ENCODE measurements at places on chromosomes 1 and 21. TPM values are rescaled to one million over a fixed set of nuclear protein-coding genes. Genes with fewer than 3 reads are reported as not detected.
A peak's percentile ranks its signal among the peaks of the same experiment; 100 is the strongest.

The SPRR1A gene
- total RNA-seq: not detected

GRCh38 chr21:36350282-36350910, 30.4 kb downstream of the MORC3 start:
- H3K36me3 ChIP-seq: peaks cover 78% of the 10 kb centered on the region
- DNase-seq: no peak
- H3K4me3 ChIP-seq: no peak overlapping the region
- H3K27me3 ChIP-seq: no peaks in the 10 kb centered on the region

DNA sequence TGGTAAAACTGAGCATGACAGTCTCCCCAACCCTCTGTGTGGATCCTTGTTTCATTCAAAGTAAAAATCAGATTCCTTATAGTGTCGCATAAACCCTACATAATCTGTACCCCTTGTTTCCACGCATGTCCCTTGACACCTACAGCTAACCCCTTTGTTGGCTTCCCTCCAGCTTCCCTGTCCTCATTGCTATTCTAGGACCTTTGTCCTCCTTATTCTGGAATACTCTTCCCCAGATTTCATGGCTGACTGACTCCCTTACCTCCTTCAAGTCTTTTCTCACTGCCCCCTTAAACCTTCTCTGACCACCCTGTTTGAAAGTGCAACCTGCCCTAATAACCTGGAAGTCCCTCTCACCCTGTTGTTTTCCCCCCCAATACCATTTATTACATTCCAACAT, 4.0 kb downstream of the RNF11 start:
- no peaks in the 10 kb centered on the region for H3K27me3 ChIP-seq
- no peak overlapping the region for H3K4me3 ChIP-seq
- H3K36me3 ChIP-seq: no peaks in the 10 kb centered on the region
- DNase-seq: no peak
- no peak overlapping the region for H3K27ac ChIP-seq

- H3K4me1 ChIP-seq: no peaks in the 10 kb centered on the region
- no peak overlapping the region for H3K27ac ChIP-seq
- H3K4me3 ChIP-seq: no peak overlapping the region
- no peak for DNase-seq
- peaks cover 29% of the 10 kb centered on the region for H3K36me3 ChIP-seq
These were observed 21.8 kb upstream of the IKBKE start for GRCh38 chr1:206448471-206448870.

DNA sequence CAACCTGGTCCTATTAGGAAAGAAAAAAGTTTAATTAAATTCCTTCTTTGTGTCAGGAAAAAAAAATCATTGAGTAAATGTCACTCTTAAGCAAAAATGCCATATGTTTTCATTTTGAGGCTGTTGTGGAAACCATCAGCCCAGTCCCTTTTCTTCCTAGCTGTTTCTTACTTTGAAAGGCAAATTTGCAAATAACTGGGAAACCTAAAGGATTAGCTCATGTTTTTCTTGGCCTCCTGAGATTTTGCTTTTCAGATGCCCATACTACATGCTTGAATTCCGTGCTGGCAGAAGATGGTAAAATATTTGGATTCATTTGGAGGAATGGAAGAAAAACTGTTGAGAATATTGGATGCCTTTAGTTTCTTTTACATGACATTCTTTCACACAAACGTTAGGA, 182.1 kb upstream of the ADAMTS5 start:
- H3K4me1 ChIP-seq: no peaks in the 10 kb centered on the region
- H3K36me3 ChIP-seq: no peaks in the 10 kb centered on the region
- H3K4me3 ChIP-seq: no peak overlapping the region
- no peak for DNase-seq

GRCh38 chr1:101136271-101136670, 100.5 kb upstream of the S1PR1 start:
- H3K36me3 ChIP-seq: no peaks in the 10 kb centered on the region
- no peak for DNase-seq
- no peak overlapping the region for H3K4me3 ChIP-seq
- H3K27me3 ChIP-seq: no peaks in the 10 kb centered on the region
- peaks cover 6% of the 10 kb centered on the region for H3K4me1 ChIP-seq

DNA sequence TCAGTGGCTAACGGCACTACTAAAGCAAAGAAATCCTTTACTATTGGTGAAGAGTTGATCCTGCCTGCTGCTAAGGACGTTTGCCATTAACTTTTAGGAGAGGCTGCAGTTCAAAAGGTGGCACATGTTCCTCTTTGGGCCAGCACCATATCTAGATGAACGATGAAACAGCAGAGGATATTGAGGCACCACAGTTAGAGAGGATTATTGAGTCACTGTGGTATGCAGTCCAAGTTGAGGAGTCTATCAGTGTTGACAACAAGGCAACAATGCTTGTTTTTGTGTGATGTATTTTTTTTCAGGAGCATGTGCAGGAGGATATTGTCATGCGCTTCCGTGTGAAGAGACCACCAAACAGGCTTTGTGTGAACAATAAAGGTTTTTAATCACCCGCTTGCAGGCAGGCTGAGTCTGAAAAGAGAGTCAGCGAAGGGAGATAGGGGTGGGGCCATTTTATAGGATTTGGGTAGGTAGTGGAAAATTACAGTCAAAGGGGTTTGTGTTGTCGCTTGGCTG, 80.9 kb downstream of the UCHL5 start:
- no peak overlapping the region for H3K4me3 ChIP-seq
- no peak overlapping the region for H3K27ac ChIP-seq
- DNase-seq: no peak
- no peaks in the 10 kb centered on the region for H3K36me3 ChIP-seq
- no peaks in the 10 kb centered on the region for H3K4me1 ChIP-seq

- no peak overlapping the region for H3K4me3 ChIP-seq
- peak overlapping the region; percentile 60 for H3K27ac ChIP-seq
- DNase-seq: no peak
- peaks cover 61% of the 10 kb centered on the region for H3K36me3 ChIP-seq
- H3K4me1 ChIP-seq: peaks cover 60% of the 10 kb centered on the region
These were observed 15.7 kb downstream of the IFNAR2 start for GRCh38 chr21:33245289-33245918.

GRCh38 chr1:28646040-28646439, 2.4 kb upstream of the RNU11 start:
- no peak overlapping the region for H3K27ac ChIP-seq
- H3K4me3 ChIP-seq: no peak overlapping the region
- no peaks in the 10 kb centered on the region for H3K27me3 ChIP-seq
- no peak for DNase-seq
- H3K36me3 ChIP-seq: no peaks in the 10 kb centered on the region

DNA sequence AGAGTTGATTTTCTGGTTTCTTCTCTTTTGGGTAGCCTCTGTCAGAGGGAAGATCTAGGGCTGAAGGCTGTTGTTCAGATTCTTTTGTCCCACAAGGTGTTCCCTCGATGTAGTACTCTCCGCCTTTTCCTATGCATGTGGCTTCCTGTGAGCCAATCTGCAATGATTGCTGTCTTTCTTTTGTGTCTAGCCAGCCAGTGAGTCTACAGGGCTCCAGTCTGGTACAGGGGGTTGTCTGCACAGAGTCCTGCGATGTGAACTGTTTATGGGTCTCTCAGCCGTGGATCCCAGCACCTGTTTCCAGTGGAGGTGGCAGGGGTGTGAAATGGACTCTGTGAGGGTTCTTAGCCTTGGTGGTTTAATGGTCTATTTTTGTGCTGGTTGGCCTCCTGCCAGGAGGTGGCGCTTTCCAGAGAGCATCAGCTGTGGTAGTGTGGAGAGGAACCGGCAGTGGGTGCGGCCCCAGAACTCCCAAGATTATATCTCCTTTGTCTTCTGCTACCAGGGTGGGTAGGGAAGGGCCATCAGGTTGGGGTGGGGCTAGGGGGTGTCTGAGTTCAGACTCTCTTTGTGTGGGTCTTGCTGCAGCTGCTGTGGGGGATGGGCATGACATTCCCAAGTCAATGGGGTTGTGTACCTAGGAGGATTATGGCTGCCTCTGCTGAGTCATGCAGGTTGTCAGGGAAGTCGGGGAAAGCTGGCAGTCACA, 81.3 kb upstream of the C21orf91 start:
- DNase-seq: no peak
- no peaks in the 10 kb centered on the region for H3K36me3 ChIP-seq
- H3K27me3 ChIP-seq: no peaks in the 10 kb centered on the region
- no peak overlapping the region for H3K27ac ChIP-seq
- H3K4me3 ChIP-seq: no peak overlapping the region

GRCh38 chr1:43024905-43025304, 66.2 kb upstream of the SLC2A1 start:
- H3K36me3 ChIP-seq: no peaks in the 10 kb centered on the region
- no peak overlapping the region for H3K4me3 ChIP-seq
- no peak for DNase-seq
- no peak overlapping the region for H3K27ac ChIP-seq

- H3K27ac ChIP-seq: no peak overlapping the region
- H3K4me1 ChIP-seq: no peaks in the 10 kb centered on the region
- H3K4me3 ChIP-seq: no peak overlapping the region
- DNase-seq: no peak
- no peaks in the 10 kb centered on the region for H3K36me3 ChIP-seq
These were observed 206.9 kb downstream of the LMO4 start for GRCh38 chr1:87535551-87535950.

The LRRC53 gene
- total RNA-seq: not detected

The HES2 gene
- not detected for total RNA-seq

DNA sequence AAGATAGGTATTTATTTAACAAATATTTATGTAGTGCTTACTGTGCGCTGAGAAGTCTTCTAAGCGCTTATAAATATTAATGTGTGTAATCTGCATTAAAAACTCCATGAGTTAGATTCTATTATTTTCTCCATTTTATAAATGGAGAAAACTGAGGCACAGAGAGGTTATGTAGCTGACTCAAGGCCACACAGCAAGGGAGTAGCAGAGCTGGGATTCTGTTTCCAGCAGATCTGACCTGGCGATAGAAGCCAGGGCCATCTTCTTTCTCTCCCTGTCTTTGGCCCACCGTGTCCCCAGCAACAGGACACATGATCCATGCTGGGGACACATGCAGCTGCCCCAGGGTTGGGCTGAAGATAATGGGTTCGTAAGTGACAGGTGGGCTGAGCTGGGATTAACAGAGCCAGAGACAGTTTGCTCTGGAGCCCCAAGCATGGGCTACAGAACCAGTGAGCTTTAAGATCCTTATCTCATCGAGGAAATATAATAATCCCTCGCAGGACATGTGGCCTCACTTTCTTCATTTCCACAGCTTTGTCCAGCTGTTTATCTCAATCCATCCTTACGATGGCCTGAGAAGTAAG, 30.3 kb downstream of the IGSF21 start:
- H3K4me1 ChIP-seq: no peaks in the 10 kb centered on the region
- no peak overlapping the region for H3K27ac ChIP-seq
- H3K36me3 ChIP-seq: no peaks in the 10 kb centered on the region
- no peak overlapping the region for H3K4me3 ChIP-seq

DNA sequence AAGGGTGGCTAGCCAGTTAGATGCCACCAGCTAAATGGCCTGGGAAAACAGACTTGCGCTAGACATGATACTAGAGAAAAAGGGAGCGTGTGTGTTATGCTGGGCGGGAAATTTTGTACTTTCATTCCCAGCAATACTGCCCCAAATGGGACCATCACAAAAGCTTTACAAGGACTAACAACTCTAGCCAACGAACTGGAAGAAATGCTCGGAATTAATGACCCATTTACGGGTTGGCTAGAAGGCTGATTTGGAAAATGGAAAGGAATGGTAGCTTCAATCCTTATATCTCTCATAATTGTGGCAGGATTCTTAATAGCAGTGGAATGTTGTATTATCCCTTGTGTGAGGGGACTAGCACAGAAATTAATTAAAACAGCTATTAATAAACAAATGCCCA, 27.9 kb upstream of the ZNF496 start:
- H3K27me3 ChIP-seq: peaks cover 4% of the 10 kb centered on the region
- no peak for DNase-seq
- no peaks in the 10 kb centered on the region for H3K36me3 ChIP-seq
- H3K27ac ChIP-seq: no peak overlapping the region
- no peak overlapping the region for H3K4me3 ChIP-seq
- no peaks in the 10 kb centered on the region for H3K4me1 ChIP-seq

The GJA4 gene
- total RNA-seq: not detected

The KCNK1 gene
- total RNA-seq: 0.16 TPM

DNA sequence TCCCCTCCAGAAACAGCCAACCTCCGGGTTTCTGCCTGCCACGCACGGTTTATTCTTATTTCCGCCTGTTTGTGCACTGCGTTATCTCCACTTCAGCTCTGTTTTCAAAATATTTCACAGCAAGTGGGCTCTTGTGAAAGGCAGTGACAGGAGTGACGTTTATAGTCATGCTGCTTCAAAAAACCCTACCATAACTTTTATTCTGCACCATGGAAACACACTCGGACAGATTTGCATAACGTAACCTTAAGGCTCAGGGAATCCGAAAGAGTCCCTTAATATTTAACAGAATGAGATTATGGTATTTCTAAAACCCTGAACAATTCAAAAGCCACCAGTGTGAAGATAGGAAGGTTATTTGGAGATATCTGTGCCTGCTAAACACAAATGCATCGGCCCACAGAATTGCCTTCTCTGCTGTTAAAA, 782 bp upstream of the SDE2 start:
- H3K27ac ChIP-seq: peak overlapping the region; percentile 99
- peaks cover 48% of the 10 kb centered on the region for H3K4me1 ChIP-seq
- peak overlapping the region; percentile 81 for H3K4me3 ChIP-seq
- H3K36me3 ChIP-seq: peaks cover 11% of the 10 kb centered on the region

DNA sequence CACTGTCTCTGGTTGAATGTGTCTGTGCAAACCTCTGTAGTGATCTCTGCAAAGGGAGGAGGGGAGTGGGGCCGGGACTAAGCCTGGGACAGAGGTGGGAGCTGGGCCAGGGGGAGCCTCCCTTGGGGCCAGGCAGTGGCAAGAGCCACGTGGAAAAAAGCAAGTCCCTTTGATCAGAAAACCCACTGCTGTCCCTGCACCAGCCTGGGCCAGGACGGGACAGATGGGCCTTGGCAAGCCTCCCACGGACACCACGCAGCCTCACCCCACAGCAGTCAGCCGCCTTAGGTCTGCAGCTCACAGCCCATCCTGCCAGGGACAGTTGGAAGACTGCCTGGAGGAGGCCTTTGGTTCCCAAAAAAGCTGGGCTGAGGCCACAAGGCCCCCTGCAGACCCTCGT, 11.7 kb upstream of the TRAPPC10 start:
- no peak overlapping the region for H3K4me3 ChIP-seq
- no peaks in the 10 kb centered on the region for H3K27me3 ChIP-seq
- H3K27ac ChIP-seq: no peak overlapping the region
- no peaks in the 10 kb centered on the region for H3K36me3 ChIP-seq

The FMO1 gene
- not detected for total RNA-seq

The VWA5B1 gene
- not detected for total RNA-seq

- no peak overlapping the region for H3K27ac ChIP-seq
- no peaks in the 10 kb centered on the region for H3K4me1 ChIP-seq
- H3K36me3 ChIP-seq: no peaks in the 10 kb centered on the region
- H3K4me3 ChIP-seq: no peak overlapping the region
These were observed 7.6 kb downstream of the PADI4 start for GRCh38 chr1:17315542-17316130.

- no peak overlapping the region for H3K27ac ChIP-seq
- H3K36me3 ChIP-seq: no peaks in the 10 kb centered on the region
- no peaks in the 10 kb centered on the region for H3K4me1 ChIP-seq
- H3K4me3 ChIP-seq: no peak overlapping the region
- H3K27me3 ChIP-seq: no peaks in the 10 kb centered on the region
- DNase-seq: no peak
These were observed 33.9 kb upstream of the PIGC start for GRCh38 chr1:172477741-172478140.

- no peak overlapping the region for H3K4me3 ChIP-seq
- no peak for DNase-seq
- H3K27me3 ChIP-seq: no peaks in the 10 kb centered on the region
- no peak overlapping the region for H3K27ac ChIP-seq
These were observed 275.9 kb upstream of the C1orf105 start for GRCh38 chr1:172144445-172145061.

GRCh38 chr21:16473988-16474387, 744.2 kb downstream of the USP25 start:
- no peak overlapping the region for H3K4me3 ChIP-seq
- H3K27ac ChIP-seq: no peak overlapping the region
- DNase-seq: no peak
- no peaks in the 10 kb centered on the region for H3K36me3 ChIP-seq
- H3K27me3 ChIP-seq: no peaks in the 10 kb centered on the region
